AG08395 (cell line): ENCODE measurements at places on chromosomes 13 and 19.
A peak's percentile ranks its signal among the peaks of the same experiment; 100 is the strongest.

- DNase-seq: peak; percentile 28
These were observed 29.2 kb downstream of the COG6 start for GRCh38 chr13:39684531-39685137.

DNA sequence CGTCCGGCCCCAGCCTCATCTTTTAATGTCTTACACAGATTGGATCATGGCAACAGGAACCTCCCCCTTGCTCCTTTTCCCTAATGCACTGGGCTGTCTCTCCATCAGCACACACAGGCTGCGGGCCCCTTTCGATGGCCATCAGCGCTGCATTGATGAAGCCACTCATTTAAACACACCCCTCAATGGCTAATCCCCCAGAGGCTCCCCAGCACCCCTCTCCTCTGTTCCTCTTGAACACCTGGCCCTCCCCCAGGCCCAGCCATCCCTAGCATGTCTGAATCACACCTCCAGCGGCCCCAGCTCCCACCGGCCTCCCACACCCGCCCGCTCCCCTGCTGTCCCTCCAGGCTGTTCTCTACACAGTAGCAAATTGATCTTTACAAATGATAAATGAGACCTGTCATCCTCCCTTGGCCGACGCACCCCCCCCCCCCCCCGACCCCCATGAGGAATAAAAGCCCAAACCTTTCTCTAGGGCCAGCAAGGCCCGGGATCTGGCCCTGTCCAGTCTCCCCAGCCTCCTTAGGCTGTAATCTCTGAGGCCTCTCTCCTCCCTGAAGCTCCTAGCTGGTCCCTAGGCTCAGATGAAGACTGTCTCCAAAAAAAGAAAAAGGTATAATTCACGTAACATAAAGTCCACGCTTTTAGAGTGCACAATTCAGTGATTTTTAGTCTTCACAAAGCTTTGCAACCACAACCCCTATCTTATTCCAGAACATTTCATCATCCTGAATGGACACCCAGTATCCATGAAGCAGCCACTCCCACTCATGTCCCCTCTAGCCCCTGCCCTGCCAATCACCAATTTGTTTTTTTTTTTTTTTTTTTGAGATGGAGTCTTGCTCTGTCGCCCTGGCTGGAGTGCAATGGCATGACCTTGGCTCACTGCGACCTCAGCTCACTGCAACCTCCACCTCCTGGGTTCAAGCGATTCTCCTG lies 7.4 kb downstream of the RPL28 start:
- DNase-seq: no peak

GRCh38 chr13:73036566-73036965 lies 22.2 kb upstream of the KLF5 start:
- DNase-seq: no peak

- DNase-seq: no peak
These were observed 194.1 kb downstream of the NUFIP1 start for GRCh38 chr13:44795176-44795575.

GRCh38 chr13:40755082-40755700 lies 15.8 kb downstream of the MRPS31 start:
- DNase-seq: no peak

DNA sequence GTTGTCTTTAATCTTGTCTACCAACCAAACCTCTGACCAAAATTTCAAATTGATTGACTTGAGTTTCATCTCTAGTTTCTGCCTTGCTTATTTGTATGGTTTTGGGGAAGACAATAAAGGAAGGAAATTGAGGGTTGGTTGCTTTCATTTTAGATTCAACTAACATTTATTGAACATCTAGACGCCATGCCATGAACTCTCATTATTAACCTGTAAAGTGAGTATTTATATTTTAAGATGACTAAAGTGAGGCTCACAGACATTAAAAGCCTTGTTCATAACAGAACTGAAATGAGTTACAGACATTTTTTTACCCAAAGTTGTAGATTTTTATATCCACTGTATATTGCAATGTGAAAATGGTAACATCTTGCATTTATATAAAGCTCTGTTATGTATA lies 239.3 kb downstream of the LMO7 start:
- no peak for DNase-seq

GRCh38 chr13:32267836-32268439 lies 47.2 kb downstream of the ZAR1L start:
- DNase-seq: no peak

- peak; percentile 70 for DNase-seq
These were observed 33.7 kb downstream of the VSTM1 start for GRCh38 chr19:54029930-54030490.

DNA sequence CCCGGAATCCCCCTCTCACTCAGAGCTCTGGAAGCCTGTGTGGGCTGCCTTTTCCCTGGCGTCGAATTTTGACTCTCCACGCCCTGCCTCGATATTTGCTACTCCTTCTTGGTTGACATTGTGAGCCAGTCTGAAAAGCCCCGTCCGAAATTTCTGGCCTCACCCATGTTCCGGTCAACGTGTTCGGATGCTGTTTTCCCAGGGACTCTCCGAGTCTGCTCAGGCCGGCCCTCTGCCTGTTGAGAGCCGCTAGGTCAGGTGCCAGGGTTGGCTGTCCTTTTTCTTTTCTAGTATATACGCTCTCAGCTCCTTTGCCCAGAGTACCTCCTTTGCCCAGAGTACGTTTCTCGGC lies 6.8 kb upstream of the DGKH start:
- peak; percentile 76 for DNase-seq

DNA sequence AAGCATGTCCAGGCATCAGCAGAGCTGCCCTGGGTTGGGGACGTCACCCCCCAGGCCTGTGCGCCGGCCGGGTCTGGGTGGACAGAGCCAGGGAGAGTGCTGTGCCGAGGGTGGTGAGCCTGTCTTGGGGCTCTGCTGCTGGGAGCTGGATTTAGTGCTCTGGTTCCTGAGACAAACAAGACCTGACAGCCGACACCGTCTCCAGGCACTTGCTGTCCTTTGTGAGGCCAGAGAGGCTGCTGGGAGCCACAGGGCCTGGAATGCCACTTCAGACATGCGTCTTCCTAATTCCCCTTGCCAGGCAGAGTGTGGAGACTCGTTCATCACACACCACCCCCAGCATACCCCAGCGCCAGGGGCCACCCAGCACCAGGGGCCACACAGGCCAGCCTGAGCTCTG lies 165.8 kb downstream of the KDM4B start:
- no peak for DNase-seq

DNA sequence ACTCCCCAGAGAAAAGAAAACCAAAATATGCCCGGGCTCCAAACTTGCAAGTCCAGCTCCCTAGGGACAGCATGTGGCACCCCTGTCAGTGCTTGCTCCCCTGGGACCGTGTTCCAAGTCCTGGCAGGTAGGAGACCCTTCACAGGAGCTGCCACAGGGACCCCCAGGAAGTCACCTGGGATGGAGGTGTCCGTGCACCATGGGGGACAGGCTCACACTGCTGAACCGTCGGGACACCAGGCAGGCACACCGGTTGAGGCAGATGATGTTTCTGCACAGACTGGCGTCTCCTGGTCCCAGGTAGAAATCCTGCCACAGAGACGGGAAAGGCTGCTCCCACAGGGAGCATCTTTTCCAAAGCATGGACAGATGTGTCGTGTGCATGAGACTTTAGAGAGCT lies 11.7 kb upstream of the PROZ start:
- DNase-seq: no peak

DNA sequence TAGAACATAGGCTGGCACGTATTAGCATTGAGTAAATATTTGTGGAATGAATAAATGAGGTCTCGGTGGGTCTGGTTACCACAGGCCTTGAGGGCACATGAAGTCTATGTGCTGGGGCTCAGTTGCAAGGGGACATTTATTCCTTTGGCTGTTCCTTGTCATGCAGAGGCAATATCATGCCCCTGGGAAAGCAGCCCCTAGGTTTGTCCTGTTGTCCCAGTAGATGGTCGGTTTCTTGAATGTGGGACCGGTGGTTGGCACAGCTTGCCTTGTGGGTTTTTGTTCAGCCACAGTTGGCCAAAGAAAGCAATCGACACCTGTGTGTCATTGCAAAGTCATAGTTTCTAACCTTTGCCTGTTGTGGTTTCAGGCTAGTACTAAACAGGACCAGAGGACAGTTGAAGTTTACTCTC lies 24.7 kb upstream of the GPR183 start:
- no peak for DNase-seq

- DNase-seq: peak; percentile 98
These were observed 3.2 kb downstream of the CCDC194 start for GRCh38 chr19:17390665-17391370.

GRCh38 chr13:70911286-70911685 lies 803.0 kb upstream of the KLHL1 start:
- DNase-seq: no peak

DNA sequence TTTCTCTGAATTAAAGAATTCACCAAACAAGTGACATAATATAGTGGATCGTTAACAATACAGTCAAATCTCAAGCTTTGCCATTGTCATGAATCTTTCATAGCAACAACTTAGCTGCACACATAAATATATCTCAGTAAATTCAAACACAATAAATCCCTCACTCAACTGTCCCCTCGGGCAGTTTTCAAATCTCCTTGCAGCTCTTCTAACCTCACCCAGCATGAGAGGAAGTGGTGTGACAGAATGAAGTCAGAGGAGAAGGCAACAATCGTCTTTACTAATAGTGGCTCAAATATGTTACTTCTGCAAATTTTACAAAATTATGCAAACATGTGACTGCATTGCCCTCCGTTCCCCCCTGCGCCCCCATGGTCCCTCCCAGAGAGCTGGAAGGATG lies 148.2 kb downstream of the RAP2A start:
- DNase-seq: no peak

GRCh38 chr13:48493851-48494250 lies 39.0 kb downstream of the RCBTB2 start:
- DNase-seq: peak; percentile 33

DNA sequence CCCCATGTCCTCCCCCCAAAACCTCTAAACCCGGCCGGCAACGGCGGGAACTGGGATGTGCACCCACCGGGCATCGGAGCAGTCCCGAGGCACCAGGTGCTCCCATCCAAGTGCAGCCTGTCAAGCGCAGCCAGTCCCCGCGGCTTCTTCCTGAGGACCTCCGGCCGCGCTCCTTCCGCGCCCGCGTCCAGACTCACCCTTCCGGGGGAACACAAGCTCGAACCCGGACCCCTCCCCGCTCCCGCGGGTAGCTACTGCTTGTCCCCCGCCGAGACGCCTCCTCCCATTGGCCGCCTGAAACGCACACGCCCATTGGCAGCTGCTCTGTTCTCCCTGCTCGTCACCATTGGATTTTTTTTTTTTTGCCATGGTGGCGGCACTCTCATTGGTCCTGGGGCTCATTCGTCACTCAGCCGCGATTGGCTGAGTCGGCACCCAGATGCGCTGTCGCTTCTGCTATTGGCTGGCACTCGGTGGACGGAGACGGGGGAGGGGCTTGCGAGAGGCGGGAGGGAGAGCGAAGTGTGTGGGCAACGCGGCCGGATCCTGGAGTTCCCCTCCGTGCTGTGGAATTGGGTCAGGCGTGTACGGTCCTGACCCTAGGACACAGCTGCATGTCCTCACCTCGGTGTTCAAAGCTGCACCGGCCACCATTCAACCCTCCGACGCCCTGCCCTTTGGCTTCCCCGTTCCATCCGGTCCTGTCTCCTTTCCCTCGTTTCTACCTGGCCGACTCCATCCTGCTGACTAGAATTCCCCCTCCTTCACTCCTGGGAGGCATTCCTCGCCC lies at the start of gene TYK2:
TYK2 (minus strand) TSS at position 260 of the 790 bp plus-strand sequence. CDS start 2,166 bp downstream, outside the sequence.
- DNase-seq: peak; percentile 100

- no peak for DNase-seq
These were observed 92.1 kb downstream of the AKAP11 start for GRCh38 chr13:42363941-42364612.

GRCh38 chr13:36046672-36047071 lies 84.5 kb downstream of the DCLK1 start:
- DNase-seq: no peak

- DNase-seq: peak; percentile 76
These were observed 4.4 kb upstream of the ATP1A3 start for GRCh38 chr19:41998246-41999020.

DNA sequence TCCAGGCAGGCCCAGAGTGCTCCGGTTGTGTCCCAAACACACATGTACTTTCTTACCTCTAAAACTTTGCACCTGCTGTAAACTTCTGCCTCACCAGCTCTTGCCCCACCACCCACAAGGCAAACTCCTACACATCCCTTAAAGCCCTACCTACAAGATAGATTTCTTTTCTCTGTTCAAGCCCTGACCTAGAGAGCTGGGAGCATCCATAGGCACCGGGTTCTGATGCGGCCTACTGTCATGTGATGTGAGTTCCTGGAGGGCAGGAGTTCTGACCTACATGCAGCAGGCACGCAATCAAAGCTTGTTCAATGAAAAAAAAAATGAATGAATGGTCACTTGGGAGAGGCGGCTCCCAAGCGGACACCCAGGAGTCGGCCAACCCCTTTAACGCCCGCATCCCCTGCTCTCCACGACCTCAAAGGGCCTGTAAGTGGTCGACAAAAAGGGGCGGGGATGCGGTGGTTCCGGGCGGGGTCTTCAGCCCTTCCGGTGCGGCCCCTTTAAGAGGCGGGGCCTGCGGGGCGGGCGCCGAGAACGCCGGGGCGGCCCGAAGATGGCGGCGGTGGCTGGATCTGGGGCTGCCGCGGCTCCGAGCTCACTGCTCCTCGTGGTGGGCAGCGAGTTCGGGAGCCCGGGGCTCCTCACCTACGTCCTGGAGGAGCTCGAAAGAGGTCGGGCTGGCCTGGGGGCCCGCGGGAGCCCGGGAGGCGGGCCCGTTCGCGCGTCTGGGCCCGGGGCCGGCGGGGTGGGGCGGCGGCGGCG lies at the start of gene MAP1S:
MAP1S (plus strand) TSS at position 534 of the 765 bp plus-strand sequence; CDS start at position 557, 23 bp downstream.
- peak; percentile 78 for DNase-seq

DNA sequence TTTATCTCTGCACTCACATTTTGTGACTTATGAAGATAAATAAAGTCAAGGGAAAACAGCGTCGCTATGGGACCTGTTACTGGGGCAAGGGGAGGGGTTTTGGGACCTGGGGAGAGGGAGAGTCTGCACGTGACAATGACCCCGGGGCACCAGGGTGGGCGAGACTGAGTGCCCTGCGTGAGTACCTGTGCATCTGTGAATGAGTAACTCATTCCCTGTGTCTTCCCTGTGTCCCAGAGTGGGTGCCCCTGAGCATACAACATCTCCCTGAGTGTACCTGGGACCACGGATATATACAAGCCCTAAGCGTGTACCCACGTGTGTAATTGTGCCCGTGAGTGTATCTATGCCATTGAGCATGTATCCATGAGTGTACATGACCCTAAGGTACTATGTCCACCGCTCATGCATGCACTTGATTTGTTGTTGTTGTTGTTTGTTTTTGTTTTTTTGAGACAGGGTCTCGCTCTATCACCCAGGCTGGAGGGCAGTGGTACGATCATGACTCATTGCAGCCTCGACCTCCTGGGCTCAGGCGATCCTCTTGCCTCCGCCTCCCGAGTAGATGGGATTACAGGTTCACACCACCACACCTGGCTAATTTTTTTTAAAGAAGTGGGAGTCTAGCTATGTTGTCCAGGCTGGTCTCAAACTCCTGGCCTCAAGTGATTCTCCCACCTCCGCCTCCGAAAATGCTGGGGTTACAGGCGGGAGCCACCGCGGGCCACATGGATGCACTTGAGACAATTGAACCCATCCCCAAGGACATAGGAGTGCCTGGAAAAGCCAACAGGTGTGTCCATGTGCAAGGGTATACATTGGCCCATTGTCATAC lies 645 bp upstream of the TRAPPC5 start:
- DNase-seq: no peak

DNA sequence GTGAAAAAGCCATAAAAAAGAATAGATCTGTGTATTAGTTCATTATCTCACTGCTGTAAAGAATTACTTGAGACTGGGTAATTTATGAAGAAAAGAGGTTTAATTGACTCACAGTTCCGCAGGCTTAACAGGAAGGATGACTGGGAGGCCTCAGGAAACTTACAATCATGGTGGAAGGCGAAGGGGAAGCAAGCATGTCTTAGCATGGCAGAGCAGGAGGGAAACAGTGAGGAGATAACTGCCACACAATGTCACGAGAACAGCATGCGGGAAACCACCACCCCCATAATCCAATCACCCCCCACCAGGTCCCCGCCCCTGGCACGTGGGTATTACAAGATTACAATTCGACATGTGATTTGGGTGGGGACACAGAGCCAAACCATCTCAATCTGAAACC lies 39.1 kb upstream of the EEF1AKMT1 start:
- DNase-seq: no peak
